ENCODE measurements at places on chromosomes 12 and 14.

GRCh38 chr14:50734950-50735695 lies 67.0 kb upstream of the SAV1 start:
- DNase-seq, result no peak

DNA sequence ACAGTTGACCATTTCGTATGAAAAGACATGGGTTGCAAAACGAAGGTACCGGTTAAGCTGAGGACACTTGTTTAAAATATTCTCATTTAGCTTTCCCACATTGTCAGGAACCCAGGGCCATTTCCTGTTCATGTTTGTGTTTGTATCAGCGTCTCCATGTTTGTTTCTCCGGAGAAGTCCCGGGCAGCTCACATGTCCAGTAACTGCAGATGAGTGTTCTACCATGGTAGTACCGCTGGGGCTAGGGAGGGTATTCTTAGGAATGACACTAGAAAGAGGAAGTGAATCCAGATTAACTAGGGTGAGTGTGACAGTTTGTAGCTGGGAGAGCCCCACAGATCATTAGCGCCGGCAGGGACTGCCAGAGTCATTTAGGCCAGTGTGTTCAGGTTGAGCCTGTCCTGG lies 50.0 kb upstream of the EVL start:
- no peak for DNase-seq

DNA sequence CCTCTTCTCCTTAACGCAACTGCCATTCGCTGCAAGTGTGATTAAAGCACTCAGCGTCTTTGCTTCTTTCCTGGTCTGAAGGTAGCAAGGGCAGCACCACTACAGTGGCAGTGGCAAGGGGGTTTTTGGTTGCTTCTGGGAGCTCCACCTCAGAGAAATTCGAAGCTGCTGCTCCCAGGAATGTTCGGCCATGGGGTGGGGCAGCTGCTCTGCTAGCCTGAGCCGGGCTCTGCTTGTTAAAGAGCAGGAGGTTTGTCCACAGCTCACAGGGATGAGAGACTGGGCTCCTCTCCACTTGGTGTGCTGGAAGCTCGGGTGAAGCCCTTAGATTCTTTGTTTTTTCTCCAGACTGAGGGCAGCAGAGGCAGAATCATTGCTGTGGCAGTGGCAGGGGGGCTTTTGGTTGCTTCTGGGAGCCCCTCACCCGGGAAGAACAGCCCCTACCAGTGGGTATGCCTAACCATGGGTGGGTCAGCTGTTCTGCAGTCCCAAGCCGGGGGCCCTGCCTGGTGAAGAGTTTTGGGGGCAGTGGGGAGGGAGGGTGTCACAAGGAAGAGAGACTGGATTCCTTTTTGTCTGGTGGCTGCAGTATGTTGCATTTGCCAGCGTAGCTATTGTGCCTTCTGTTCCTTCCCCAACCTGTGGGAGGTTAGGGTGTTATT lies 340.2 kb downstream of the AEBP2 start:
- DNase-seq, result peak; percentile 33

DNA sequence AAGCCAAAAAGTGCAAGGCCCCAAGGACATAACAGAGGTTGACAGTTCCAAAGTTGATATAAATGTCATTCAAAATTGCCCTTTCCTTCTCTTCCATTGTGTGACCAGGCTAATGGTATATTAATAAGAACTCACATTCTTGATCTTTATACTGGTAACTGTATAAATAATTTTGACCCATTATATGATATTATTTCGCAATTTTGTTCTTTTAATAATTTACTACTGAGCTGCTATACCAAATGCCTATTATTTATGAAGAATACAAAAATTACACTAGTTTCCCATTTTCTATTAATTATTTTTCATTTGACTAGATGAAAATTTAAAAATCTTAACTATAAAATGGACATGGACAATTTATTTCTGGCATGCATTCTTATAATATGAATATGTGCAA lies 370.2 kb downstream of the SOX5 start:
- DNase-seq, result no peak

DNA sequence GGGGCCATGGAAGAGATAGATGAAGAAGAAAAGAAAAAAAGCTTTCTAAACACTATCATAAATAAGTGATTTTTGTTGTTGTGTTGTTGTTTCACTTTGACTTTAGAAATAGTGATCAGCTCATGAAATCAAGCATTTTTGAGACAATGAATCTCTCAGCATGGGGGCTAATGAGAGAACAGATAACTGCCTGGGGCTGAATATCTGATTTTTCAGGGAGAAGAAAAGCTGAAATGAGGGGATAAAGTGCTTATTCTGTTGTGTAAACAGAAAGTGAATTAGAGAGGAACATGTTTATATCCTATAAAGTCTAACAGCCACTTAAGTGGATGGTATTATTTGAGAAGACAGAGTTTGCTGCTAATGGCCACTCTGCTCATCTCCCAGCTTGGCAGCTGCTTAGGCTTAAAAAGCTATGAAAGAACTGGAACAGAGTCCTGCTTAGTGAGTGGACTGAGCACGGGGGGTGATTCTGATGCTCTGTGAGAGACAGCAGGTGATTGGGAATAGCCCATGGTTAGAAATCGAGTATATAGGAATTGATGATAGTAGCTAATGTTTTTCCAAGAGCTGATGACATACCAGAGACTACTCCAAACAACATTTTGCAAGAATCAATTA lies 646.1 kb upstream of the TMEM132C start:
- DNase-seq, result no peak

- DNase-seq, result no peak
These were observed 413.8 kb upstream of the TMTC1 start for GRCh38 chr12:30197392-30198057.

DNA sequence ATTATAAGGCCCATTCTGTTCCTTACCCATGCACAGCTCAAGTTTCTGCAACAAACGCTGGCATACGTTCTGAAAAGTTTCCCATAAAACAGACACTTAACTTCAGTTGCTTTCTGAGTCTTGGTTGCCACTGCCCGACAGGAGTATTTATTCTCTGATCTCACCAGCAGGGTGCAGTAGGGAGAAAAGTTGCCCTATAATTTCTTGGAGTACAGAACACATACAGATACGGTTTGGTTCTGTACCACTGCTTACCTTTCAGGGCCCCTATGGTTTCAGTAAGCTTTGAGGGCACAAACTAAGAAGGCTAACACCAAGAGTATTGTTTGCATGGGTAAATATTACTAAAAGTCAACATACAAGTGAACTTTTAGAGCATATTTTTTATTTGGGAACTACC lies 77.9 kb downstream of the SPATA7 start:
- DNase-seq, result no peak

DNA sequence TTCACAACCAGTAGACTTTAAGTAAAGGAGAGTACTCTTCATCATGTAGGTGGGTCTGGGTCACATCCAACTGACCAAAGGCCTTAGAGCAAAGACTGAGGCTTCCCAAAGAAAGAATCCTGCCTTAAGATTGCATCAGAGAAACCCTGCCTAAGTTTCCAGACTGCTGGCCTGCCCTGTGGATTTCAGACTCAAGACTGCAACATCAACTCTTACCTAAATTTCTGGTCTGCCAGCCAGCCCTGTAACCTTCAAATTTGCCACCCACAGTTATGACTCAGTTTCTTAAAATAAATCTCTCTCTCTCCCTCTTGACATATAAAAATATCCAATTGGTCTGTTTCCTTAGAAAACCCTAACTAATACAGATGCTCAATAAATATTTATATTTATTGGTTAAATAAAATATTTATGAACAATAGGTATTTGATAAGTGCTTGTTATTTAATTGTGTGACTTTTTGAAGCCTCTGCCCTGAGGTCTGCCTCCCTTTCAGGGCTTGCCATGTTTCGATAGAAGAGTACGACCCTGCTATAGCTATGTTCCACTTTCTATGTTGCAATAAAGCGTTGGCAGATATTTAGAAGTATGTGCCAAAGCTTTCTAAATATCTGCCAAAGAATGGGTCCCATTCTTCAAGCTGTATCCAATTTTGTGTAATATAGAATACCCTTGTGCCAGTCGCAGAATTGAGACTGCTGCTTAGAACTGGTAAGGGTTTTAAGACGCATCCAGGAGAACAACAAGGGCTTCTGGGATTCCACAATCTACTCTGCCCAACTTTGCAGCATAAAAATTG lies 65.7 kb downstream of the TMEM30B start:
- no peak for DNase-seq

GRCh38 chr14:64387232-64387781 lies 846 bp upstream of the MTHFD1 start:
- peak; percentile 7 for DNase-seq

GRCh38 chr14:89251061-89251460 lies 166.0 kb downstream of the FOXN3 start:
- DNase-seq, result no peak

DNA sequence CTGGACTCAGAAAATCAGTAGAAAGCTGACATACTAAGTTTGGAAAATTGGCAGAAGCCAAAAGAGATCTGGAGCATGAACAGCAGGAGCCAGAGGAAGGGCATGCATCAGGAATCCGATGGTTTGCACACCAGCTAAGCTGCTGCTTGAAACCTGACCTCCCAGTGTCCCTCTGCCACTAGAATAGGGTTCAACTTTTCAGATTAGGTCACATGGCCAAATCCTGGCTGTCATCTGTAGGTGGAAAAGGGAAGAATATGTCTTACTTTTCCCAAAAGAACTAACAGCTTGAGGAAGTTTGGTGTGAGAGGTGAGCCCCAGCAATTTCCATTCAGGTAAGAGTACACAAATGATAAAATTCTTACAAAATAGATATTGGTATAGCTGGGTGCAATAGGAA lies 732.6 kb downstream of the RERGL start:
- DNase-seq, result no peak

- DNase-seq, result no peak
These were observed 21.6 kb downstream of the RFC5 start for GRCh38 chr12:118038137-118038536.

GRCh38 chr12:116959845-116960514 lies 49.2 kb downstream of the FBXW8 start:
- no peak for DNase-seq

- no peak for DNase-seq
These were observed 3.6 kb upstream of the TGM1 start for GRCh38 chr14:24266344-24267244.

DNA sequence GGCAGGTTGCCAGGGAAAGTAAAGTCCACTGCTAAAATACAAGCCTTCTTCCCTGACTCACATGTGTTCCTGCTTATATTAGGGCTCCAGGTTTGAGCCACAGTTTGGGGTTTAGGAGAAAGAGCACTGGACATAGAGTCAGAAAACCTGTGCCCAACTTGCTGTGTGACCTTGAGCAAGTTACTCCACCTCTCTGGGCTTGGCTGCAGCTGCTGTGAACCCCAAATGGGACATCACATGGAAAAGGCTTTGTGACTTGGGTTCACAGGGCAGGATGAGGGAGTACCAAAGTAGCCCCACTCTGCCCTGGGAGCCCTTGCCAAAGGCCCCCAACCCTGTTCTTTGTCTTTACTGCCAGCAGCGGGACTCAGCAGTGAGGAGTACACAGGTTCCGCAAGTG lies 79.0 kb upstream of the NOS1 start:
- no peak for DNase-seq

GRCh38 chr12:121378736-121379135 lies 21.2 kb upstream of the RNF34 start:
- no peak for DNase-seq

- DNase-seq, result no peak
These were observed 106.0 kb upstream of the FAR2 start for GRCh38 chr12:29043069-29043468.

- DNase-seq, result no peak
These were observed 39.3 kb upstream of the ACSM4 start for GRCh38 chr12:7264538-7264937.

DNA sequence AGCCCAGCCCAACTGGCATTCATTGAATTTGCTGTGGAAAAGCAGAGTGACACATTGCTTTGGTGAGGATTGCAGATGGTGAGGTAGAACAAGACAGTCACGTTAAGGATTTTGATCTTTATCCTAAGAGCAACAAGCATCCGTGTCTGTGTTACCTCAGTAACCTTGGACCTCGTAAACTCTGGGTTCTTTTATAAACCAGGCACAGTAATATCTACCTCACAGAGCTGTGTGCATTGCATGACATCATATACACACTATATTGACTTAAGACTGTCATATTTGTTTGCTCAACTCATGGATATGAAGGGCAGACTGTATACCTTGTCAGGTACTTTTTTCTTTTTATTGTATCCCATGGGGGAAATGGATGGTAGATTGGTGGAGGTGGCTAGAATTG lies 156.2 kb downstream of the ETV6 start:
- DNase-seq, result no peak

DNA sequence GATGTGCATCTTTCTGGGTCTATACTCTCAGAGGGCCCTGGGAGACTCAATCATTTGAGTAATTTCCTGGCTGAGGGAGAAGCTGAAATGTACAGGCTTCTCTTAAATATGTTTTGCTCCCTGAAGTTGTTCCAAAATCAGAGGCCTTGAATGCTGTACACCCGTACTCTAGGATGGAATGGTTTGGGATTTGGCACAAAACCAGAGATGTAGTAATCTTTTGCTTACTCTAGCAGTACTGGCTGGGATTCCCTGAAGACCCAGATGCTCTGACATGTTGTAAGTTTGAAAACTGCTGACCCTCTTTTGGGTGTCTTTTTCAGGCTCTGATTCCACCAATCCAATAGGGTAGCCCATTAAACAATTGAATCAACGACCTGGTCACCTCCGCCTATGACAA lies 10.4 kb downstream of the ACACB start:
- peak; percentile 73 for DNase-seq
